ENCODE measurements at places on chromosomes 13 and 19.
A peak's percentile ranks its signal among the peaks of the same experiment; 100 is the strongest.

- DNase-seq = peak; percentile 37
Observed at GRCh38 chr13:24220086-24220703, 59.7 kb downstream of the SPATA13 start.

- no peak for DNase-seq
Observed at GRCh38 chr19:46441866-46442265, 13.1 kb upstream of the PNMA8C start.

DNA sequence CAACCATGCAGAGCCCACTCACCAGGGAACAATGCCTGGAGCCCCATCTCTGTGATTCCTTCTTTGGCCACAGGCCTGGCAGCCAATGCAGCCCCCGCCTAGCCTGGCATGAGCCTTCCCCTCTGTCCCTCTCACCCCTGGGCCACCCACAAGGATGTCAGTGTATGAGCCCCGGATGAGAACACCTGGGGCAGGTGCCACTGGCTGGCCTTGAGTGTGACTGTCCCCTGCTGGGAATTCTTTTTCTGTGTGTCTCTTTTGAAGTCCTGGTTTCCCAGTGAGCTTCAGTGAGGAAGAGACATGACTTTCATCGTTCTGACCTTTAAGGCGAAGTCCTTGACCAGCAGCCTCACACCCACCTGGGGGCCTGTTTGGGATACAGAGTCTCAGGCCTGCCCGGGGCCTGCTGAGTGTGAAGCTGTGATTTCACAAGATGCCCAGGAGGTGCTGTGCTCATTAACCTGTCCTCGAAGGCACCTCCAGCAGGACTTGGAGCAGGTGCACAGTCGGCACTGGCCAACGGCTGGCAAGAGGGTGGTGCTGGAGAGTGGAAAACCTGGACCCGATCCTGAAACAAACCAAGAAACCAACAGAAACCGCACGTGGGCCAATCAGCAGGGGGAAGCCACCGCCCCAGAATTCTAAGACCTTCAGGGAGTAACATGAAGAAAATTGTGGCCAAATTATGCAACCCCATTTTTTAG, 27.4 kb upstream of the SPACA7 start:
- DNase-seq = no peak

DNA sequence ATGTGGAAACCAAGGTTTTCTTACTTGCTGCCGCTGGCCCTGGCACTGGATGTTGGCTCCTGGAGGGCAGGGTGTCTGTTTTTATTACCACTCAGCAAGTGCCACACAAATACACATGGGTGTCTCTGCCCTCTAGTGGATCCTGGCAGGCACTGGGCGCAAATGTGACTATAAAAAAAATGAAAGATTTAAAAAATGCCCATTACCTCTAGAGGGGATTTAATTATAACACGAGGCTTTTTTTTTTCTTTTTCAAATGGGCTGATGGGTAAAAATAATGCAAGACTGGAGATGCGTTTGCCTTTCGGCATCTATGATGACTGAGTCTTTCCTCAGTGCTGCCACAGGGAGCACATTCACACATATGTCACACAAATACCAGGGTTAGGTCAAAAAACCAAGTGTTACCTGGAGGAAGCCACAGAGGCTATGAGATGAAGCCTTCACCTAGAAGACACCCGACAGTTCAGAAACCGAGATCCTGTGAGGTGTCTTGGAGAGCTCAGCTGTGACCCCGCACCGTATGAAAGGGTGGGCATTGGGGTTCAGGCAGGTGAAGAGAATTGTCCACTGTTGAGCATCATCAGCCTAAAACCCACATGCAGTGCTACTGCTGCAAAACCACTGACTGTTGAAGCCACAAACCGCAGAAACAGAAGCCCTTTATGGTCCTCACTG, 25.7 kb downstream of the CHAMP1 start:
- DNase-seq = no peak

DNA sequence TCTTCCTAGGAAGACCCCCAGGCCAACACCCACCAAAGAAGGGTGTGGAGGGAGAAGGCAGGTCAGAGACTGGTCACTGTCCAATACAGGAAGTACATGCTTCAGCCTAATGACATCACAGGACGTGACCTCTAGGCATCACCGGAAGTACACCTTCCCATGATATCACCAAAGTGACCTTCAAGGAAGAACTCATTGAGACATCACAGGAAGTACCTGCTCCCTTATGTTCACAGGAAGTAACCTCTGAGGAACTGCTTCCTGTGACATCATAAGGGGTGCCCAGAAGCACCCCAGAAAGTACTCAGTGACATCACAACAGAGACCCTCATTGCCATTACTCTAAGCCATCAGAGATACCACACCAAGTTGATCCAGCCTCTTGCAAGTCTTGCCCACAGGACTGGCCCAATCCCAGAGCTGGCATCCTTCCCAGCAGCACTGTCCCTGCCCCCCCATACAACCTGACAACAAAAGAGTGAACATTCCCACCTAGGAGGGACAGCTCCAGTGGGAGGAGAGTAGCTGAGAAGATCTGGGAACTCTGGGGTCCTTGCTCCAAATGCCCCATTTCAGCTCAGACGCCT, 24.2 kb upstream of the NANOS2 start:
- no peak for DNase-seq

GRCh38 chr13:111045170-111045569, 69.9 kb upstream of the ARHGEF7 start:
- no peak for DNase-seq

DNA sequence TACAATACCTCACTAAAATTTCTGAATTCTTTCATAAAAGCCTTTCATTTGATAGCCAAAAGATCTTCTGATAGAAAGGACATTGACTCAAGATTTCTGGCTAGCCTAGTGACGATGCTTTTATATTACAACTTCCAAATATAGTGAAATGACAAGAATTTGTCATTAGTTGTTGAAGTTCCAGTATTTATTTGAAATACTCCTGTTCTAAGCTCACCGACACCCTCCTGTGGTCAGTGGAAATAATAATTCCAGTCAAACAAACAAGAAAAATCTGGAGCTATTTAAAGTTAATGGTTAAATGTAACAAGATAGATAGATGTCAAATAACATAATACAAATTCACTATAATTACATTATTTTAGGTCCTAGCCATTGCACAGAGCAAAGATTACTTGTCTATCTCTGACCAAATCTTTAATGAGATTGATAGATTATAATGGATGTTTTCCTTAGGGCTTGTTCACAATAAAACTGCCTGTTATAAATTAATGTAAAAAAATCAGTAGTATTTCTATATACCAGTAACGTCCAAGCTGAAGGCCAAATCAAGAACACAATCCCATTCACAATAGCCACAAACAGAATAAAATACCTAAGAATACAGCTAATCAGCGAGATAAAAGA, 195.5 kb downstream of the RGCC start:
- DNase-seq = no peak

- no peak for DNase-seq
Observed at GRCh38 chr13:113005076-113005865, 36.3 kb downstream of the MCF2L start.

- DNase-seq = no peak
Observed at GRCh38 chr13:95067303-95067702, 233.9 kb downstream of the ABCC4 start.

DNA sequence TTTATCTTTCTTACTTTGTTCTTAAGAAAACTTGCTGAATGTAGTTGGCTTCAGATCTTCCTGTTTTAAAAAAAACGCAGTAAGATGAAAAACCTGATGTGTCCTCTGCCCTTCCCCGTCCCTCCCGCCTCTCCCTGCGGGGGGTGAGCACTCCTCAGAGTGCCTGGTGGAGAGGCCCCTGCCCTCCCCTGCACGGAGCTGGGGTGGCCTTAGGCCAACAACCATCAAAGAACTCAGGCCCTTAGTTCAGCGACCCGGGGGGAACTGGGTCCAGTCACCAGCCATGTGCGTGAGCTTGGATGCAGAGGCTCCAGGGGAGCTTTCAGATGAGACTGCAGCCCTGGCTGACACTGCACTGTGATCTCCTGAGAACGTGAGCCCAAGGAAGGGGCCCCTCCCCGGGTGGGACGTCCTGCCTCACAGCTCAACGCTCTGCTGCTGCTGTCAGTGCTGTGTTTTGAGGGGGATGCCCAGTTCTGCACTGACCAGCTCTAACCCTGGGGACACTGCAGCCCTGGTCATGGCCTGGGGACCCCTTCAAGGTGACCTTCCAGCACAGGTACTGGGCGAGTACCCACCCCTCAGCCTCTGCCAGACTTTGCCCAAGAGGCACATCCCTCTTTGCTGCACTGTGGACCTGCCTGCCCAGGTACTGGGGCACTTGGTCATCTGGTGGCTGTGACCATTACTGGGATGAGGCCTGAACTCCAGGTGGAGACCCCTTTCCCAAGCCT, 42.7 kb downstream of the ANKRD10 start:
- no peak for DNase-seq

DNA sequence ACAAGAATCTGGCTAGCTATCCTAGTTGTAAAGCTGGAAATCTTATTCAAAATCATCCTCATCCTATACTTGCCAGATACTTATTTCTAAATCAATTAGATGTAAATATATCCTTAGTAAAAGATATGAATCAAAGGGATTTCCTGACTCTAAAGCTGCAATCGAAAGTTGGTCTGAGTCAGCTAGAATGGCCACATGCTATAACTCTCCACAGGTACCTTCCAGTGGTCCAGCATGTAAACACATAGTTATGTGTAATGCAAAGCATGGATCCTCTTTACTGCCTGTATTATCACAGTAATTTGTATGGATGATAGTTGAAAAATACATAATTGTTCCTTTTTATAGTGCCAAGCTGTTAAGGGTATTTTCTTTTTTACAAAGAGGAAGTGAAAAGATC, 27.4 kb downstream of the SLITRK6 start:
- no peak for DNase-seq

GRCh38 chr19:18419195-18419698, at the start of gene SSBP4:
SSBP4 (plus strand) TSS chr19:18419398; CDS start chr19:18419649, 251 bp downstream.
- DNase-seq = no peak

GRCh38 chr13:50898338-50898737, 11.3 kb upstream of the RNASEH2B start:
- no peak for DNase-seq

GRCh38 chr19:2251106-2252054, 2.3 kb downstream of the AMH start:
- no peak for DNase-seq

- no peak for DNase-seq
Observed at GRCh38 chr19:50833117-50833801, at the start of gene KLK15. KLK15 (minus strand) TSS chr19:50833574; CDS start chr19:50831492, 2,082 bp downstream.

- DNase-seq = no peak
Observed at GRCh38 chr13:44764302-44764692, 188.2 kb upstream of the TSC22D1 start.

DNA sequence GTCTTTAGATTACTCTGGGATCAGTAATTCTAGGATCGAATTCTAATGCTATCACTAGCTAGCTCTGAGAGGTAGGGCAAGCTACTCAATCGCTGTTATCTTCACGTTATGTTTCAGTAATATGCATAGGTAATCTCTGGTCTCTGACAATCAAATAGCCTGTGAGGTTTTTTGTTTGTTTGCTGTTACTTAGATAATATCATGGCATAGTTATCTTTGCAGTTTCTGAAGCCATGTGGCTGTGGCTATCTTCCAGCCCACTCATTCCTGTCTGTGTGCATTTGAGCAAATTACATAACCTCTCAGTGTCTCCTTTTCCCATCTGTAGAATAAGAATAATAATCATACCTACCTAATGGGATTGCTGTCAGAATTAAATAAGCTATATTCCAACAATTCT, 330.2 kb downstream of the PCDH9 start:
- DNase-seq = no peak

DNA sequence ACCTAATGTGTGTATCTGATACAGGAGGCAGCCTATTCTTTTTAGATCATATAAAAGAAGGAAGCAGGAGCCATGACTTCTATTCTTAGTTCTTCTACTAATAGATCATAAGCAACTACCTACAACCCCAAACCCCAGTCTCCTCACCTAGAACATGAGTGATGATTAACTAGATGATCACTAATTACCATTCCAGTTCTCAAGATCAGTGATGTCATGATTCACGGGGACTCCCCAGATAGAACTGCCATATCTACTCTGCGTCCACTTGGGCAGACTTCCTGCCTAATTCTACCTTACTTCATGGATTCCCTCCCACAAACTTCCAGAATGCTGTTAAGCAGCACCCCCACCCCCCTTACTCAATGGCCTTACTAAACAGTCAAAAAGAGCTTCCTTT, 380.1 kb downstream of the FGF14 start:
- DNase-seq = no peak
